D721Med (cell line): ENCODE measurements at places on chromosomes 5 and 9.

DNA sequence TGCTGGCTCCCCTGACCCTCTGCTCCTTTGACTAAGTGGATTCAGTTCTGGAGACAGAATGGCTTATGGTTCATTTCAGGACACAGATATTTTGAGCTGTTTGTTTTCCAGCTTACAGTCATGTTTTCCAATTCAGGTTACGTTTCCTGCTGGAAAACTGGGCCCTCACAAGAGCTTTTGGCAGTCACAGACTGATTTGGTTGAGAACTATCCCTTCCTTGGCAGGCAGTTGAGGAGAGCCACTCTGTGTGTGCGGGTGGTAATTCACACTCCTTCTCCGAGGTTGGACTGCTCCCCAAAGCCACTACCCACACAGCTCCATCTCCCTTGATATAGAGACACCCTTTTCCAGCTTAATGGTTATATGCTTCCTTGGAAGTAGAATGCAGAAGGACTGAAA, 534.5 kb downstream of the TMEM38B start:
- DNase-seq, result no peak

DNA sequence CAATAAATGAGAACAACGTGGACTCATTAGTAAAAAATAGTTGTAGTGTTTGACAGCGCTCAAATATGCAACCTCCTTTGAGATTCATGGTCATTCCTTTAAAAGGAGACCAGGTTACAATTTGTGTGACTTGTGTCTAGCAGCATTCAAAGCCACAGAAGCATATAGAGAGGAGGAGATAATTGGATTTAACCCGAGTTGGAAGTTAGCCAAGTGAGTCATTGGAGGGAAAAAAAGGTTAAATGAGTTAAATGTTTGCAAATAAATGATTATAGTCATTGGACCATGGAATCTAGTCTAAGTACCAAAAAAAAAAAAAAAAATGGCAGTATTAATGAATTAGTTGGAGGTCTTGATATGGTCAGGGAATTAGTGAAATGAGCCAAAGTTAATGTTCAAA, 90.9 kb downstream of the ITGA1 start:
- no peak for DNase-seq

DNA sequence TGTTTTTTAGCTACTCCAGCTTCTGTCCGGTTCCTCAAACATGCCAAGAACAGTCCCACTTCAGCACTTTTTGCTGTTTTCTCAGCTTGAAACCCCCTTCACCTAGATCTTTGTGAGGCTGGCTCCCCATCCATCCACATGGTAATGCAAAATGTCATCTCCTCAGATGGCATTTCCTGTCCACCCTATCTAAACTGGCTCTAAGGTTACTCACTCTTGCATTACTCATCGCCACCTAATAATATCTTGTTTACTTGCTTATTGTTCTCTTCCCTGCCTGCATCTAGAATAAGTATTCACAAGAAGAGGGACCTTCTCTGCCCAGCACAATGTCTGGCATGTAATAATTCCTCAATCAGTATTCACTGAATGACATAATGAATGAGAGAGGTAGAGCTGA, 220.1 kb downstream of the FAM114A2 start:
- no peak for DNase-seq

DNA sequence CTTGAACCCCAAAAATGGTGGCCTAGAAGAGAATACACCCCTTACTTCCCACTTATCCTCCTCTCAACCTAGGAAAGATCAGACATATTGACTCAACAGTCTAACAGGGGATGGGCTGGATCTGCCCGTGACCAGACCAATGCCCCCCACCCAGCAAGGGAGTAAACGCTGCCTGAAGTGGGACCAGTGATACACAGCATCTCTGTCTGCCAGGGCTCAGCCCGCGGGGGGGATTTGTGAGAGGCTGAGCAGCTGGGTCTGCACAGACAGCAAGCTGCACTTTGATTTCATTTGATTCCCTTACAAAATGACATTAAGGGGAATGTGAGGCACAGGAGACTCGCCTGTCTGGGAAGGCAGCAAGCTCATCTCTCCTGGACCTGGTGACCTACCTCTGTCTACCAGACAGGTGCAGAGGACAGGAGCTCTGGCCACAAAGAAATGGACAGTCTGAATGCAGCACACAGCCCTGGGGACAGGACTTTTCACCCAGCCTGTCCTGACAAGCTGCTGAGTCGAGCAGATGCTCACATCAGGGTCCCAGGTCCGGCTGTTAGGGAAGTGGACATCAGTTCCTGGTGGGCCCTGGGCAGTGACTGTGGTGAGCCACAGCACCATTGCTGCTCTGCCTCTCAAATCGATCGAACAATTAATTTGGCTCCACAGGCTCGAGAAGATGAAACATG, 79.9 kb downstream of the RGS3 start:
- no peak for DNase-seq
